Endothelial cell (in vitro differentiated cells): ENCODE measurements at places on chromosomes 12 and 14.

- no peak for DNase-seq
Observed at GRCh38 chr12:53252349-53252916, 15.7 kb upstream of the ESPL1 start.

- no peak for DNase-seq
Observed at GRCh38 chr12:57296291-57296690, 45.3 kb upstream of the STAC3 start.

GRCh38 chr14:51491036-51491545 lies 160.6 kb upstream of the FRMD6 start:
- DNase-seq: no peak

DNA sequence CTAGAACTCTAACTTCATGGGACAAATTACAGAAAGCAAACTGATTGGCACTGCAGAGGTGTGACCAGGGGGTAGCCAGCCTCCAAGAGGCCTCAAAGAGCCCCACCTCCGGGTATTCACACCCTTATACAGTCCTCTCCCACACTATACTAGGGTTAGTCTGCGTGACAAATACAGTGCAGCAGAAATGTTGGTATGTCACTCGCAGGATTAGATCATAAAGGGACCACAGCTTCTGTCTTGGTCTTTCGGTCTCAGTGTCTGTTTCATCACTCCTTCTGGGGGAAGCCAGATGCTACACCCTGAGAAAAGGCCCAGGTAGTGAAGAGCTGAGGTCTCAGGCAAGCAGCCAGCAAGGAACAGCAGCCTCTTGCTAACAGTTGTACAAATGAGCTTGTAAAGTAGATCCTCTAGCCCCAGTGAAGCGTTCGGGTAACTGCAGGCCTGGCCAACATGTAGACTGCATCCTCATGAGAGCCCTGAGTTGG lies 68.9 kb upstream of the SAV1 start:
- DNase-seq: no peak

- DNase-seq: no peak
Observed at GRCh38 chr12:125983784-125984500, 918.7 kb downstream of the AACS start.

- no peak for DNase-seq
Observed at GRCh38 chr12:46803517-46803916, 22.3 kb downstream of the SLC38A4 start.
